T-cell (primary cell): ENCODE measurements at places on chromosomes 3 and 15. TPM values are rescaled to one million over a fixed set of nuclear protein-coding genes. Genes with fewer than 3 reads are reported as not detected.

DNA sequence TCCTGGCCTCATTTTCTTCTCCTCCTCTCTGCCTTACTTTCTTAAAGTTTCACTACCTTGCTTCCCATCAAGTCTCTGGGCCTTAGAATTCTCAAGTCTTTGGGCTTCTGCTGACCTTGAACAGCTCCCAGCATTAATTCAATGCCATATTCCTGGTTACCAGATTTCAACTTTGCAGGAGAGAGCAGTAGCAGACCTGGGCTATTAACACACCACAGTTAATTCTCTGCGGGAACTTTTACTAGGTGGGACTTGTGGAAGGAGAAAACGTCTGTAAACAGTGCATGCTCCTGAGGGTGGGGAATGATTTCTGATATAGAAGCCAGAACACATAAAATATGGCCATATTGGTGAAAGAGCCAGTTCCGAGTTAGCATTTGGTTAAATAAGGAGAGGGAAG, 214.6 kb downstream of the MEIS2 start:
- no peak for DNase-seq

DNA sequence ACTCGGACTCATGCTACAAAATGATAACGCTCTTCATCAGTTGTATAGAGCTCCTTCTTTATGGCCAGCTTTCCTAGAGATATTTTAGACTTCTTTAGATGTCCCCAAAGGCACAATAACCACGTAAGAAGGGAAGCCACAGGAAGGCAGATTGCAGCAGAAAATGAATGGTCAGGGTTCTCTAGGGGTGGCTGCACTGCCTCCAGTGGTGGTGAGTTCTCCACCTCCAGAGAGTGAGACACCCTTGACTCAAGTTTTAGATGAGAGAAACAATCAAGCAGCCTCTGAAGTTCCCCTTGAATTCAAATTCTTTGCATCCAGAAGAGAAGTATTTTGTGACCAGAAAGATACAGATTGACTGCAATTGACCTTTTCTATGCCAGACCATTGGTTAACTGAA, 191.5 kb downstream of the TP63 start:
- DNase-seq: no peak

DNA sequence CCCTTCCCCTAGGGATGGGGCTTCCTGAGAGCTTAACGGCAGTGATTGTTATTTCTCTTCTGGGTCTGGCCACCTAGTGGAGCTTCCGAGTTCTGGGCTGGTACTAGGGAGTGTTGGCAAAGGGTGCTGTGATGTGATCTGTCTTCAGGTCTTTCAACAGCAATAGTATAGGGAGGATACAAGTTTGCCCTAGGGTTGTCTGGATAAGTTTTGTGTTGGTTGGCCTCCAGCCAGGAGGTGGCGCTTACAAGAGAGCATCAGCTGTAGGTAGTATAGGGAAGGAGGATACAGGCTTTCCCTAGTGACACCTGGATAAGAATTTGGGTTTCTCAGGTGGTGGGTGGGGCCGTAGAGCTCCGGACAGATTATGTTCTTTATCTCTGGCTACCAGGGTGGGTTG, 19.2 kb upstream of the CPOX start:
- no peak for DNase-seq

- DNase-seq: no peak
Observed at GRCh38 chr3:169146866-169147237, 516.7 kb downstream of the MECOM start.

GRCh38 chr3:149131589-149131988, 2.2 kb downstream of the HPS3 start:
- no peak for DNase-seq

DNA sequence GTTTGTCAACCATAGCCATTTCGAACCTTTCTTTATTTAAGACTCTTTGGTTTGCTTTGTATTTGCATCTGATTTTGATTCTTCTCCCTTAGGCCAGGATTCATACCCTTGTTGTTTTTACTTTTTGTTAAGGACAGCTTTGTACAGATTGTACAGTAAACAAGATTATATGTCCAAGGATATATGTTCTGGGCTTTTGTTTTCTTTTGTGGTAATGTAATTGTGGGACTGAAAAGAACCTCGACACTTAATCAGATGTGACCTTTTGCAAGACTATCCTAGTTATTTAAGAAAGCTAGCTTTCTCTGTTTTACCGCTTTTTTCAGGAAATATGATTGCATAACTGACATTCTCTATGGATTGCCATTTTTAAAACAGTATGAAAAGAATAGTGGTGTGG, 67.0 kb upstream of the SAMMSON start:
- no peak for DNase-seq

DNA sequence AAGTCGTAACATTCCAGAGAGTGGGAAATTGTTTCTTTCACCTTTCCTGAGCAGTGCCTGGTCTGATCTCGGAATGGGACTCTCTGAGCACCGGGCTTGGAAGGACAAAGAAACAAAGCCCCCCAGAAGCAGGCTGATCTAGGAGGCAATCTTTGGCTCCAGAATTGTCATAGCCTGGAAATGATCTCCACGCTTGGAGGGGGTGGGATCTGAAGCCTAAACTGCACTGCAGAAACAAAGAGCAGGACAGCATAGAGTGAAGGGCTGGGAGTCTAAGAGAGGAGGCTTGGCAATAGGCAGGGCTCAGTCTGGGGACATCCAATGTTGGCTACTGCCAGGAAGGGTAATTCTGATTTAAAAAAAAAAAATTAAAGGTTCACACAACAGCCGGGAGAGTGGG, 1.9 kb downstream of the CRABP1 start:
- DNase-seq: no peak

GRCh38 chr3:32897001-32897601, 54.3 kb upstream of the CCR4 start:
- DNase-seq: no peak

DNA sequence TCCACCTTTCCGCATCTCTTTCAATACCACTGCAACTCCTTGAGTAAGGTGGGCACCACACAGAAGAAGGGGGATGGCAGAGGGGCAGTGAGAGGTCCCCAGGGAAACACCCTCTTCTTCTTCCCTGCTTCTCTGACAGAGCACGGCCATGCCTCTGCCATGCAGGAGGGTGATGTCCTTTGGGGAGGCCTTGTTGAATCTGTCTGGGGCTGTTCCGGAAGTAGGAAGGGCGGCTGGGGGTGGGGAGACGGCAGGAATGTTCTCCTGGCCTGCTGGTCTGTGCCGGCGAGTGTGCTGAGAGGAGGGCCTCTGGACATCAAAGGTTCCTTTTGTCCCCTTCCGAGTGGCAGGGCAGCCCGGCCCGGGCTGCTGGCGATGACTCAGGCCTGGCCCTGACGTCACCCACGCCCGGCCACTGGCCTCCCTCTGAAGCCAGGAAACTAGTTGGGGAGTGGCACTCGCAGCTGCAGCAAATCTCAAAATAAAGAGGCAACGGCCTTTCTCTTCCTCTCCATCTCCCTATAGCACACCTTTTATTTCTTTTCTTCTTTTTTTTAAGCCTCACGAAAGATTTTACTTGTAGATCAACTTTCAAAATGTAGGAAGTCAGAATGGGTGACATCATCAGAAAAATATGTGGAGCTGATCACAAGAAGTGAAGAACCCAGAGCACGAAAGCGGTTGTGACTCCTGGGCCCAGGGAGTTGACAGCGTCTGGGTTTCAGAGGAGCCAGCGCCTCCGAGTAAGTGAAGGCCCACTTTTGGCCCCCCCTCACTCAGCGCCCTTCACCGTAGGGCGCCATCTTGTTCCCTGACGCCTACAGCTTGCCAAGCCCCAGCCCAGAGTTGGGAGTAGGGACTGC, at the start of gene ZBTB38:
Gene ZBTB38, plus strand, starts transcription at position 443 of the 863 bp plus-strand sequence. CDS start 73,885 bp downstream, outside the sequence.
- DNase-seq: no peak

- DNase-seq: no peak
Observed at GRCh38 chr15:78767331-78767951, 43.8 kb downstream of the ADAMTS7 start.

DNA sequence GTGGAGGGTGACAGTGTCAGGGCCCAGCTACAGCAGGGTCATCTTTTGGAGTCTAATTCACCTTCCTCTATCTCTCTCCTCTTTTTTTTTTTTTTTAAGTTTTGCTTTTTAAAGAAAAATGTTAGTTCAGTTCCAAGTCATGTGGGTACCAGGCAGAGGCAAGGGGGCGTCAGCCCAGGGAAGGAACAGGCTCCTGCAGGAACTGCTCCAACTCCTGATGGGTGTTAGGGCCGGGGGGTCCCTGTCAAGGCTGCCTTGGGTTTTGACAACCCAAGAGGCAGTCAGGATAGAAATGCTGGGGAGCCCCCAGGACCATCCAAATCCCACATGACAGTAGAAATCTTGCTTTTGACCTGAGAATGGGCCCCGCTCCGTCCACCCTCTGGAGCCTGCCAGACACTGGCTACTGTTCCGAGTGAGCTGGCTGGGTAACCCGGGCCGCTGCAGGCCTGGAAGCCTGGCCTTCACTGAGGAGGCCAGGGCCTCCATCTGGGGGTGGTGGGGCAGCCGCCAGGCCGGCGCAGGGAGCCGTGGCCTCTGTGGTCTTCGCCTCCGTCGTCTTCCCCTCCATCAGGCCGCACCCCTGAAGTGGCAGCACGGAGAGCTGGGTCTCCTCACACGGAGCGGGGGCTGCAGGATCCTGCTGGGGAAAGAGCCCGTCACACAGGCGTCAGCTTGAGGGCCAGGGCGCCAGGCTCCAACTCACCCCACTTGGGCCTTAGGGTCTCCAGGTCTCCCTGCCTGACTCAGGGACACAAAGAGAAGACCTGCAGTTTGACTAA, 24.2 kb downstream of the RNU5B-1 start:
- no peak for DNase-seq

DNA sequence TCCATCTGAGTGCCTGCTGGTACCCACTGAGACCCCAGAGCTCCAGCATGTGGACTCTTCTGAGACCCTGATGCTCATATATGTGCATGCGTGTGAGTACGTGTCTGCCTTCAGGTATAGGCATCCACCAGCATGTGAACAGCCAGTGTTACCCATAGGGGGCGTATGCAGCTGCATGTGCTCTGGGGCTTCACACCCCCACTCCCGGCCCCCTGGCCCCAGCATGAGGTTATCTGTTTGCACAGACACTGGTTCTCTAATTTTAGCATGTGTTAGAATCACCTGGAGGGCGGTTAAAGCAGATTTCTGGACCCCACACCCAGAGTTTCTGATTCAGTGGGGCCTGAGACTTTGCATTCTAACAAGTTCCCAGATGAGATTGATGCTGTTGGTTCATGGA, 824 bp upstream of the CILP start:
- no peak for DNase-seq

DNA sequence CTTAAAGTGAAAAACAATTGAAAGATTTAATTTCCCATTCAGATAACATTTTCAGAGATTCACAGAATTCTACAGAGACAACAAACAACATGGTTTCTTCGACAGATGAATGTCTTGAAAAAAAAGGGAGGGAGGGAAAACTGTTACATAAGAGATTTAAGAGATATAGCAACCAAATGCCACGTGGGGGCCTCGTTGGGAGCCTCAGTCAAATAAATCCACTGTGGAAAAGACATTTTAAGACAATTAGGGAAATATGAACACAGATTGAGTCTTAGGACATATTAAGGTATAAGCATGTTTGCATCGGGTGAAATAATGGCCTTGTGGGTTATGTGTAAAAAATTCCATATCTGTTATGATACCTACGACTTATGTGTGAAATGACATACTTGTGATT, 5.0 kb upstream of the PRRT3 start:
- DNase-seq: no peak

DNA sequence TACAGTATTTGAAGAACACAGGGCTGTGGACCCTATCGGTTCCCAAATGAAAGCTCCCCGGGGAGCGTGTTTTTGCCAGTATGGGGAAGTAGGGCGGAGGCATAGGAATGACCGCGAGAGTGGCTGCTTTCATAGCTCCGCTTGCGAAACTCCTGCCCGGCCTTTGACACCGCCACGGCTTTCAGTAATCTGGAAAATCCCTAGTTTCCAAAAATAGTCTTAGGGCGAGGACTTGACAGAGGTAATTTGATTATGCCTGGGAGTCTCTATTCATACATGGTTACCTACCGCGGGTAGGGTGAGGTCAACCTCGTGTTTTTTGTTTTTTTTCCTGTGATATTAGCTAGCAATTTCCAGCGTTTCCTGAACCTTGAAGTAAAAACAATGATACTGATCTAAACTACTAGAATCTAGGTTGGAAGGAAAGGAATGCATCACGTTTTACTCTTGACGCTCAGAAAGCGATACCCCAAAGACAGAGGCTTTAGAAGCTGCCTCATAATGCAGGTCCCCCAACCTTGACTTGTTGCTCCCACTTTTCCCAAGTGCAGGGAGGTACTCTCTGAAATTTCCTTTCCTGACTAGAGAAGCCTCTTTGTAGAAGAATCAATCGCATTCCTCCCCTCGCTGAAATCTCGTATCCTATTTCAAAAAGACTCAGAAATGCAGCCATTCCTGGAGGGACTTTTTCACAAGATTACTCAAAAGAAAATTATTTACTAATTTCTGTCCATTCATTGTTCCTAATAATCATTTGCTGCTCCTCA, 894 bp upstream of the CCNL1 start:
- DNase-seq: peak; percentile 48

DNA sequence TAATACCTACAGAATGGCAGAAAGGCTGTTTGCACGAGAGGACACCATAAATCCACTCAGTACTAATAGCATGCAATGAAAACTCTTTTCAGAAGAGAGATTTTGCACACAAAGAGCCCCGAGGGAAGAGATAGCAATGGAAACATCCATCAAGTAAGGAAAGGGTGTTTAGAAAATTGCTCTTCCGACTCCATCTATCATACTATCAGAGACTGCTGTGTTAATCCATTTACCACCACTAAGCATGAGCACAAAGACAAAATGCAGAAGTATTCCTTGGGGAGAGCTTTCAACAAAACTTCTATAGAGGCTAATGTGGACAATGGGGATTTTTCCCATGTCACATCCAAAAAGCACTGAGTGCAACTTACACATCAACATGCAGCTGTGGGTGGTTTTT, 72.1 kb upstream of the PLAAT1 start:
- no peak for DNase-seq

- no peak for DNase-seq
Observed at GRCh38 chr15:65558336-65558735, 28.1 kb downstream of the HACD3 start.

- DNase-seq: no peak
Observed at GRCh38 chr3:2061360-2061759, 37.3 kb upstream of the CNTN4 start.

GRCh38 chr3:136893848-136894443, 31.9 kb downstream of the NCK1 start:
- no peak for DNase-seq

- DNase-seq: no peak
Observed at GRCh38 chr15:43239732-43240491, 19.1 kb upstream of the EPB42 start.

GRCh38 chr3:189276444-189277219, 104.9 kb downstream of the TPRG1 start:
- no peak for DNase-seq

GRCh38 chr3:176867681-176868663, 329.3 kb downstream of the TBL1XR1 start:
- no peak for DNase-seq

Gene IGSF10
- not detected for total RNA-seq

Gene PFKFB4
- total RNA-seq: 4.2 TPM

Gene PLCL2
- total RNA-seq: 59.1 TPM

Gene DRD3
- 0.23 TPM for total RNA-seq

Gene CDCP1
- total RNA-seq: 0.36 TPM

Gene GUCA1C
- total RNA-seq: not detected

Gene AGBL1
- not detected for total RNA-seq

Gene ZNF620
- 2.7 TPM for total RNA-seq
